Epithelial cell of esophagus (primary cell): ENCODE measurements at places on chromosomes 2 and 18.
A peak's percentile ranks its signal among the peaks of the same experiment; 100 is the strongest.

DNA sequence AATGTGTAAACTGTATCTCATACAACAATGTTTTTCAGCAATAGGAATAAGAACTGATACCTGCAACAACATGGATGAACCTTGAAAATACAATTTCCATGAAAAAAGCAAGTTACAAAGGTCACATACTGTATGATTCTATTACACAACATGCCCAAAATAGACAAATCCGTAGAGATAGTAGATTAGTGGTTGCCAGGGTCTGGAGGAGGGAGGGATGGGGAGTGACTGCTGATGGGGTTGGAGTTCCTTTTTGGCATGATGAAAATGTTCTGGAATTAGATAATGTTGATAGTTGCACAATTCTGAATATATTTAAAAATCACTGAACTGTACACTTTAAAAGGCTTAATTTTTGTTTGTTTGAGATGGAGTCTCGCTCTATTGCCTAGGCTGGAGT lies 33.8 kb downstream of the UBXN4 start:
- no peak for DNase-seq

DNA sequence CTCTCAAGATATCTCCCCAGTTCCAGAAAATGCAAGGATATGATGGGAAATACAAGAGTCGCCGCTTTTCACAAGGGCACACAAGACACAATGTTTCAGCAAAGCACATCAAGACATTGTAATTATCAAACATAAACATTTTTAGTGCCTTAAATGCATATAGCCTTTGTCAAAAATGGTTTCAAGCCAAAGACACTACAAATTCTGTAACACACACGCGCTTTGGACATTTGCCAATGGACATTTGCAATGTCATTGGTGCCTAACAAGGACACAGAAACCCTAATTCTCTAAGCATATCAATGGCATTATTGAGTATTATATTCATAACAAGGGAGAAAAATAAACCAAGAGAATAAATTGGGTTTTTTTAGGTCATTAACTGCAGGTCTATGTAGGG lies 16.1 kb downstream of the ADD2 start:
- DNase-seq = no peak

DNA sequence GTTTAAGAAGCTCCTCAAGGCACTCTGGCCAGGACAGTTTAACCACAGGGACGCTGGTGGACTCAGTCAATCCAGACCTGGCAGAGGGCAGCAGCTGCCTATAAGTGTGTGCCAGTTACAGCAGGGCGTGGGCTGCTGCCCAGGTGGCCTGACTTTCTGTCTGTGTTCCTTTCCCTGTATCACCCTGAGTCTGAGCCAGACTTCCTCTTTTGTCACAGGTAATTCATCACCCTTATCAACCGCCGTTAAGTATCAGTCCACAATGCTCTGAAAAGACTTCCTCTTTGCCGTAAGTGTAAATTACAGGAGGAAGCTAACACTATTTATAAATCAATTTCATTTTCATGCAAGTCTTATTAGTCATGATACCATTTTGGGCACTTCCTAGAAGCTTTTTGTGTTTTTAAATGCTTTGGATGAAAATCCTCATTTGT lies 7.0 kb downstream of the LPIN1 start:
- DNase-seq = peak; percentile 62

DNA sequence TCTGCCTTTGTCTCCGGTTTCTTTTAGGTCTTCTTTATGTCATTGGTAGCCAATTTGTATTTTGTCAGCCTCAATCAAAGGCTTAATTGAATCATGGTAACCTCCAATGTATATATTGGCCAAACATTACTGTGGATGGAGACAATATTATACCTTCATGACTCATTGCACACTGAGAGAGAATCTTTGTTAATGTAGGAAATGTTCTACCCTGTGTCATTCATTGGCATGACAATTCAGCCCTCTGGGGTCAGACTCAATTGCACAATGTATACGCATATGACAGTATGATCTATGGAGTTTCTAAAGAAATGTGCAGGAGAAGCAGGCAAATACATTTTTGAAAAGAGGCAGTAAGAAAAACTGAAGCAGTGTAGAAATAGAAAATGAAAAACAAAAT lies 162.6 kb downstream of the PDE11A start:
- peak; percentile 87 for DNase-seq

- no peak for DNase-seq
Measured at GRCh38 chr18:12281861-12282260, 26.2 kb upstream of the TUBB6 start.
